NCI-H510A (cell line): ENCODE measurements at places on chromosomes 7 and 10.

- DNase-seq, result no peak
These were observed 142.2 kb downstream of the EMX2 start for GRCh38 chr10:117684672-117685211.

GRCh38 chr7:15515252-15515651 lies 46.6 kb downstream of the AGMO start:
- no peak for DNase-seq

- no peak for DNase-seq
These were observed 137.1 kb upstream of the NEBL start for GRCh38 chr10:21034241-21034640.

DNA sequence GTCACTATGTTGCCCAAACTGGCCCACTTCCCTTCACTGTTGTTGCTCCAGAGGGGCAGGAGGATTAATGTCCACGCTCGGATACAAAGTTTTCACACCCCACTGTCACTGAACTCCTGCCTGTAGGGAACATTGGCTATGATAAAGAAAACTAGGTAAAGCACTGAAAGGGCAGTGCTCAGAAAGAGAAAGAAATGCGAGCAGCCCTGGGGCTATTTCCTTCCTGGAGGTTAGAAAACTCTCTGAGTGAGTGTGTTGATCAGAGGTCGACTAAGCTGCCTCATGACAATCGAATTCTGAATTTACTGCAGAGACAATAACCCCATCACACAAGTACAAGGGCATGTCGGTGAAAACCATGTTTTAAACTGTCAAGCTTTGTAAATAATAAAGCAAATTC lies 227.2 kb upstream of the PITRM1 start:
- DNase-seq, result no peak

DNA sequence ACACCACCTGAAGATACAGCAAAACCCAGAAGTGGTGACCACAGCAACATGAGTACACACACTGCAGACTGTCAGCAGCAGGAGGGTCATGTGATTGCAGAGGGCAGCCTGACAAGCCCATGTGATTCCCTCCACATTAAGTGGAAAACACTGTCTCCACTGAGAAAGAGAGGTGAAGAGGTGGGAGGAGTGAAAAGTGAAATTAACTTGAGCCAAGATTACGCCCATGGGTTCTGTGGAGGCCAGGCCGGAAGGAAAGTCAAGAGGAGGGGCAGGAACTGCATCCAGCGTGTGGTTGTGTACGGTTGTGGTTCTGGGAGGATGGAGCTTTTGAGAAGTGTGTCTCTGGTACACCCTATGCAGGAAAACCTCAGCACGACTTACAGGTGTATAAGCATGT lies 138.5 kb downstream of the PLXNA4 start:
- no peak for DNase-seq
